ENCODE measurements at places on chromosomes 3 and 15.

DNA sequence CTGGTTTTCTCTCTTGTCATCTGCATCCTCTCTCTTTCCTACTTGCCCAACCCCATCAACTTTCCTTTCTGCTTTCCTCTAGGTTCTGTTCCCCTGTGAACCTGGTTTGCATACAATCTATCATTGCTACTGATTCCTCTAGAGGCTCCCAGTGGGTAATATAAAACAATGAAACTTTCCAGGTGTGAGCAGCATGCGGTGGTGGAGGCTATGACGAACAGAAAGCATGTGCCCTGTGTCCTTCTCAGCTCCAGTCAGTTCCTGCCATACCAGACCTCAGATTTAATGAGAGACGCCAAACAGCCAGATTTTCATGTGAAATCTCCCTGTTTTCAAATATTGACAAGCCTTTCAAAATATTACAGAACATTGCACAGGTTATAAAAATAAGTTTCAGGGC, 3.5 kb upstream of the ACAP2 start:
- DNase-seq = no peak

DNA sequence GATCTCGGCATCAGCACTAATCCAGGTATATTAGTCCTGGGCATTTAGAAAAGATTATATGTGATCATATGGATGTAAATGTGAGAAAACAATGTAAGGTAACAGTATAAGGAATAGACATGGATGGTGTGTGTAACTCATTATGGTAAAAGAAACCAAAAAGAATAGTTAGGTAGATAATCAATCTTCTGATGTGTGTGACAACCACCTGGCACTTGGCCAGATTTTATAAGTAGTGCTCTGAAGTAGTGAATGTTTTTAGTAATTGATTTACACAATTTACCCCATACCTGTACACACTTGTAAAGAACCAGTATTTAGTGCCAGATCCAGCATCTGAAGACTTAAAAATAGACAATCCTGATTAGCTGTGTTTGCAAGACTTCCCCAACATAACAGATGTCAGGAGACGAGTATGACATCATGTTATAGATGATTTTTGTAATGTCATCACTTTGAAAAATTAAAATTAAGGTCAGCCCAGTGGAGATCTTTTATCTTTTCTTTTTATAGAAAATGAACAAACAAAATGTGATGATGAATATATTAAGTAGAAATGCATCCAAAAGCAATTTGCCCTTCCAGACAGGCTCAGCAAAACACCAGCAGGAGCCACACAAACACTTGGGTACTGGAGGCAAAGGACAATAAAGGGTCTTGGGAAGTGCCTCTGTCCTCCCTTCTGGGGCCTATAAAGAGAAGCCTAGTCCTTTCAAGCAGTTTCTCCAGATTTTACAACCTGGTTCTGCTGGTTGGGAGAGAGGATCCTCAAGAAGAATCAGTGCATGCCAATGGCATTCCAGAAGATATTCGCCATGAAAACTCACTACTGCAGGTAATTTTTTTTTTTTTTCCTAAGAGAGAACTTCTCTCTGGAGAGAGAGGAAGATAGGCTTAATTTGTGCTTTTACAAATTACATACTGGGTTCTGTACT, 140.7 kb downstream of the MECOM start:
- no peak for DNase-seq

- DNase-seq = no peak
These were observed 6.2 kb upstream of the TMF1 start for GRCh38 chr3:69058180-69058946.

DNA sequence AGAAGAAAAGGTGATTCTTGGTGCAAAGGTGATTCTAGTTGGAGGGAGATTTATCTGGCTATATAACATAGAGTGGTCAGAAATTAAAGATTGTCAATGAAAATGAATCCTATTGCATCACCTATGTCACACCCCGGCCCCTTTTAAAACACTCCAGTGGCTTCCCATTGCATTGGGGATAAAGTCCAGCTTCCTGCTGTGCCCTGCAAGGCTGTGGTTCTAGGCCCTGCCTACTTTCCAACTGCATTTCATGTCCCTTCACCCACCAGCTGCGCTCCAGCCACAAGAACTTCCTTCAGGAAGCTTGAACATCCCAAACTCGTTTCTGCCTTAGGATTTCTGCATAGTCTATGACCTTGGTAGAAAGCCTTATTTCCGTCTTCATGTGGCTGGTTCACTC, 118.7 kb upstream of the UMPS start:
- no peak for DNase-seq

- DNase-seq = no peak
These were observed 49.4 kb downstream of the TGM4 start for GRCh38 chr3:44923632-44924456.
